ENCODE measurements at places on chromosomes 12 and 14. TPM values are rescaled to one million over a fixed set of nuclear protein-coding genes. Genes with fewer than 3 reads are reported as not detected.

- no peak for DNase-seq
Measured at GRCh38 chr12:85182699-85183098, 97.3 kb upstream of the ALX1 start.

- DNase-seq: peak; percentile 87
Measured at GRCh38 chr14:74501135-74501614, 7.6 kb downstream of the ISCA2 start.

DNA sequence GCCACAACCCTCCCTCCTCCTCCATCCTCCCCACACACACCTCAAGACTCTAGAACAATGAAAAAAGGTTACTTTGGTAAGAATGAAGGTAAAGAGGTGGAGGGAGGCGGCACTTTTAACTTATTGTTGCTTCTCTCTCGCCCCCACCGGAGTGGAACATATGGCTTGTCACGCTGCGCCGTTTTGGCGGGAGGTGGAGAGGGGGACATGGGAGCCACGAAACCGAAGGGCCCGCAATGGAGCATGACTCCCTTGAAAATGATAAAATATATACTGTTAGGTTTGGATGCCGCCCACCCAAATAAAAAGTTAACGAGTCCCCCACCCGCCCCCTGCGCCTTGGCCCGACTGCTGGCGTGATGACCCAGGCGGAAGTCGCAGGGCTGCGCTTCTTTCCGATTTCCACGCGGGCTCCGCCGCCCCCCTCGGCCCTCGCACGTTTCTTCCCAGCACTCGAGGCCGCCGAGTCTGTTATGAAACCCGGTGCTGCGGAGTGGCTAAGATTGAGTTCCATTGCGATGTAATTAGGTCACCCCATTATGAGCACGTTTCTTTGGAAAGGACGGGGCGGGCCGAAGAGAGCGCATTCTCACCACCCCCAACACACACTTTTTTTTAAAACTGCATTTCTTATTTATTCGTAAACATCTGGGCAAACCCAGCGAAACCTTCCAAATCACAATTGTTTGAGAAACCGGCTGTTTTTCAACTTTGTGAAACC lies 1.4 kb upstream of the ZFP36L1 start:
- DNase-seq: peak; percentile 98

Gene KRT78
- not detected for polyA plus RNA-seq

DNA sequence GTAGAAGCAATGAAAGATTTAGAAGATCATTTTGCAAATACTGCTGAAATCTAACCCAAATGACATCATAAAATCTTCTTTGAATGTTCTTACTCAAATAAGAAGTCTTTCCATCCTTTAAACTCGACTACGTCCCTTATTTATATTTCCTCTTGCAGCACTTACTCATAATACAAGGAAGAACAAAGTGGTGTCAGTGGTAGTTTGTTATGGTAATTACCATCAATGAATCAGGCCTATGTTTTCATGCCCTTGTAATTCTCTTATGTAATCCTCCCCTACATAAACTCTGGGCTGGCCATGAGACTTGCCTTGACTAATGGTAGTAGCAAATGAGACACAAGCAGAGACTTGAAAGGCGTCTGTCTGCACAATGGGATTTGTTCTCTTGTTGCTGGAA lies 17.0 kb downstream of the EEA1 start:
- peak; percentile 86 for DNase-seq

Gene PRH2
- 0.53 TPM for polyA plus RNA-seq

- DNase-seq: no peak
Measured at GRCh38 chr14:33776871-33777270, 174.0 kb downstream of the EGLN3 start.

DNA sequence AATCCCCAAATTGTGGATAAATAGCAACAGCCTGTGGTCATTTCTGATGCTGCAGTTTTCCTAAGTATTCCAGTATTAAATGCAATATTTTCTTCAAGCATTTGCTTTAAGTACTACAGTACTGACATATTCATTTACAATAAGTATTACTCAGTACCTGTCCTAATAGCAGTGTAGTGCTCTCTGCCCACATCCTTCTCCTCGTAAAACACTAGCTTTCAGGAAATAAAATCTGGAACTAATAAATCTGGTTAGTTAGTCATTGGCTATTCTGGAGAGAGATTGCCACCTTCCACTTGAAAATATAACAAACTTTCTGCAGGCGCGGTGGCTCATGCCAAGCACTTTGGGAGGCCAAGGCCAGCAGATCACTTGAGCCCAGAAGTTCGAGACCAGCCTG lies 441.5 kb downstream of the PRKD1 start:
- DNase-seq: peak; percentile 26

Gene GYS2
- not detected for polyA plus RNA-seq

DNA sequence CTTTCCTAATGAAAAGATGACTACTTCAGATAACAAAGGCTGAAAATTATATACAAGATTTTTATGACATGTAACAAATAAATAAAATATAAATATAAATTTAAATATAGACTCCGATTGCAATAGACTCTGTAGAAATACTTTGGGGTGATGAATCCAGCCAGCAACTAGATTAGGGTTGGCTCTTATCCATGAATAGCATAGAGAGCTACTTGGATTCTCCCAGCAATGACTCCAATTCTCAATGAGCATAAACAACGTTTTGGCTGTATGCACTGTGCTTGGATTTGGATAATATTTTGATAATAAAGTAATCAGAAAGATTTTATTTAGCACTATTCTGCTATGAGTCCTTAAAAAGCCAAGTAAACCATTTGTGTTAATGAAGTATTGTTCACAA lies 58.0 kb upstream of the LRFN5 start:
- peak; percentile 4 for DNase-seq

- DNase-seq: peak; percentile 79
Measured at GRCh38 chr14:29222671-29223268, 456.2 kb downstream of the FOXG1 start.

- peak; percentile 58 for DNase-seq
Measured at GRCh38 chr12:51171884-51172514, 936 bp downstream of the TFCP2 start.

DNA sequence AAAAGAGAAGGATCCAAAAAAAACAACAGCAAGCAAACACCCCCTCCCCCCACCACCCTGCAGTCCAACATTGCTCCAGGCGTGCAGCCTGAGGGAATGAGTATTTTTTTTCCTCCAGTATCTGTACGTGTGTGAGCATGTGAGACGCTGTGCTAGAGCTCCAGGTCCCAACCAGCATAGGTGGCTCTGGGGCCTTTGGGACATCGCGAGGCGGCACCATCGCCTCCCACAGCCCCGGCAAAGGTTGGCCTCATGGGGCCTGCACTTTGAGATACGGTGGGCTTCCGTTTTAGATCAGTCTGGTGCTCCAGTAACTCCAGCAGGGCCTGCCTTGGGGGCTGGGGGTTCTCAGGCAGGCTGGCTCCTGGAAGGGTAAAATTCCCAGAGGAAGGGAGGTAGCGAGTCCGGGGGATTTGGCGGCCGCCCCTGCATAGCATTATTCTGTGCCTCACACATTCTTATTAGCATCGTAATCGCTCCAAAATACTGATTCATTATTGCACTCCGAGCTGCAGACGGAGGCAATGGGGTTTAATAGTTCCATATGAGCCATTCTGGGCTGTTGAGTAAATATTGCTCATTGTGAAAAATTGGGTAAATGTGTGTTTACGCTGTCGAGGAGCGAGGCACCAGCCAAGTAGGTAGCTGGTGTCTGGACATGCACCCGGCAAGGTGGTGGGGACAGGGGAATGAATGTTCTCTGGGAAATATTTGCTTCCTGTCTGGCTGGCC lies 143.1 kb upstream of the MYL2 start:
- peak; percentile 89 for DNase-seq

Gene CFAP73
- not detected for polyA plus RNA-seq

Gene SNAPC1
- 41.0 TPM for polyA plus RNA-seq

DNA sequence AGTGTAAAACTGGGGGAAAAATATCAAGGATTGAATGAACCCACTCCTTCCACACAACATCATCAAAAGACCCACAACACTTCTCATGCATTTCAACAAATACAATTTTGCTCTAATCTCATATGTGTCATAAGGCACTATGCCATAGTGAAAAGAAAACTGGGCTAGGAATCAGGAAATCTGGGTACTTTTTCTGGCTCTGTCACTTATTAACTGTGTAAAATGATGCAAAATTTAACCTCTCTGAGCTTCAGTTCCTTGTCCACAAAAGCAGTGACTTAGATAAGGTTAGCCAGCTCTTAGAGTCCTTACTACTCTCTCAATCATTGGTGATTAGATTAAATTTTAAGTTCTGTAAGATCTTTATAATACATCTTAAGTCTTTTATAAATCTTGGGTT lies 250.5 kb upstream of the SOX5 start:
- DNase-seq: no peak

Gene ACTR6
- polyA plus RNA-seq: 29.7 TPM

Gene WNK1
- 51.6 TPM for polyA plus RNA-seq

DNA sequence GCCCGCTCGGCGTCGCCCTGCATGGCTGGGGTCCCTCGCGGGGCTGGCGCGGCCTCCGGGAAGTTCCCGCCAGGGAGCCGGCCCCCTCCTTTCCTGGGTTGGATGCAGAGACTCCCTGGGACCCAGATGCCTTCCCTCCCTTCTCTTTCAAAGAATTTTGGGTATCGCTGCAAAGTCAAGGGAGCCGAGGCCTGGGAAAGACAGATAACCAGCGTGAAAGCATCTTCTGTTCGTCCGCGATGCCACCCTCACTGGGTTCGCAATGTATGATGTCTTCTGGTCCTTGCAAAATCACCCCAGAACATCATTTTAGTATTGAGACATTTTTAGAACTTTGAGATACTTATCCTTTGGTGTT lies 451 bp downstream of the IRAK3 start:
- DNase-seq: peak; percentile 53

Gene FAM234B
- polyA plus RNA-seq: 5.6 TPM

DNA sequence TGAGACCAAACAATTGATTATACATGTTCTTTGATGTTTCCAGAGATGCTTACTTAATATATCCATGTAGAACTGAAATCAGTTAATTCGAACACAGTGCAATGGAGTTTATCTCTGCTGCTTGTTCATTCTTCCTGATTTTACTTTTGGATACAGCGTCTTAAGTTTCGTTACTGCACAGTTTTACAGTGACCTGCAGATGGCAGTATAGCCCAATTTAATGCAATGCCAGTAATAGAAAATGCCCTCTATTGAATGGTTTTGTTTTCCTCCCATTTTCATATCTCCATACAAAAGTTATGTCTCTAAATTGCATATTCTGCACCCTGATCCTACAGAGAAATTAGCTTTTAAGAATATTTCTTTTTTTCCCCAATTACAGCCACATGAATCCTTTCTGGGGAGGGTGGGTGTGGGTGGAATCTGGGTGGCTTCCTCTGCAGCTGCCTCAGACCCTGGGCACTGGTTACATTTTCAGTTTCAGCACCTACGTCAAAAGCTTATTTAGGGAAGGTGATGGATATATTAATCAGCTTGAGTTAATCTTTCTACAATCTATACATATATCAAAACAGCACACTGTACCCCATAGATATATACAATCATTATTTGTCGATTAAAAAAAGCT lies 101.1 kb upstream of the DCD start:
- DNase-seq: peak; percentile 62

DNA sequence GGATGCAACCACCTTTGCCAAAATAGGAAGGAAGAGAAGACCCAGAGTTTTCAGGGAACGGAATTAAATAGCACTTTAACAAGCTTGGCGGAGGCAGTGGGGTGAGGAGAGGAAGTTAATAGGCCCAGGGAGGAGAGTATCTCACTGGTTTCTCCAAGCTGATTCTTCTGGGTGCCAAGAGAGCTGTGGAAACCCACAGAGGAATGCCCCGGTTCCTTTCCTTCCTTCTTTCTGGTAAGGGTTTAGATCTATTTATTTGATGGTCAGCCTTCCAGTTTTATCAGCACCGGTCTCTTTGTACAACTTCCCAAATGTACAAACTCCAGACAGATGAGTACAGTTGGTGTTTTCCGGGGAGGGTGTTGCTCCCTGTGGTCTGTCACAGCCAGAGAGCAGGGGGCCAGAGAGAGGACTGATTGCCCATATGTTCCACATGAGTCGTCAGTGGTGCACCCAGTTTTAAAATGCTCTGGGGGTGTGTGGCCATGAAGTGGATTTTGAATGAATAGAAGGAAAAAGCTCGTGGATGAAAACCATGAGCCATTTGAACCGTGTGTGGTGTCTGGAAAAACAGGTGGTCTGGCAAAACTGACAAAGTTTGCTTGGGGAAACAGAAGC lies 26.6 kb downstream of the PRKCH start:
- no peak for DNase-seq

DNA sequence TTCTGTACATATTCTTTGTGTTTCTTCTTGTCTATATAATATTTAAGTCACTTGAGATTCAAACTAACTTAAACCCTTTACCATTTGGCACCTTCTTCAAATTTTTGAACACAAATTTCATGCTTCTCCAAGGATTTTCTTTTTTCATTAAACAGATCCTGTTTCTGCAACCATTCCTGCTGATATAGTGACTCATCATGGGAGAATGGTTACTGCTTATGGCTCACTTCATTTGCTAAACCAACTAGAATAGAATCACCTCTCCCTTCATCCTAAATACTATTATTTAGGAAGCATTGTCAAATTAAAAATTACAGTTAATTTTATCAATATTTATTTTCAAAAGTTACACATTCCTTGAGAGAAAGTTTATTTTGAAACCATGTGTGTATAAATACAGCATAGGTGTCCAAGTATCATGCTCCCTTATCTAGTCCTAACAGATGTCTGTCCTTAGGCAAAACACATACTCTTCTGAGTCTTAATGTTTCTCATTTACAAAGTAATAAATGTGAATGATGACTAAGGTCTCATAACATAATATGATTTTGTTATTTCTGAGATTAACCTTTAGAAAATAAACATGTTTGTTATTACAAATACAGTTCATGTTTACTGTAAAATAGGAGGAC lies 40.7 kb downstream of the PLCZ1 start:
- peak; percentile 75 for DNase-seq

GRCh38 chr12:11904124-11904523 lies 166.6 kb upstream of the BCL2L14 start:
- DNase-seq: no peak

GRCh38 chr12:17301544-17301943 lies 695.6 kb upstream of the LMO3 start:
- no peak for DNase-seq

- peak; percentile 31 for DNase-seq
Measured at GRCh38 chr14:21940887-21941856, 267.6 kb upstream of the OR4E1 start.

Gene TSPAN8
- not detected for polyA plus RNA-seq

Gene FAM181A
- not detected for polyA plus RNA-seq

GRCh38 chr12:33314223-33314622 lies 125.4 kb downstream of the SYT10 start:
- DNase-seq: no peak

- DNase-seq: peak; percentile 67
Measured at GRCh38 chr12:102702447-102703114, 214.5 kb downstream of the PAH start.

DNA sequence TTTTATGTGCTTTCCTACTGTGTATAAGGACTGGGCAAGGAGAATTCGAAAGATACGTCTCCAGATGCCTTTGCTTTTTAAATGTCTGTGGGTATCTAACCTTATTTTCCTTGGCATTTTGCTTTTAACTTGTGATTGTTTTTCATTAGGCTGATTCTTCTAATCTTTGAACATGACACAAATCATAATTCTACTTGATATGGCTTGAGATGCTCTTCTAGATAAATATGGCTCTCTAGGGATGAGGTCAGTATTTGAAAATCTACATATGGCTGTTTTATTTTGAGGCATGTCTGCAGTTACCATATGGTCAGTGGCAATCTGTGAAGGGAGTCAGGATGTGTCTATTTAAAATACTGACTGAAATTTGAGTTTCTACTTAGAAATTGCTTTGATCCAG lies 139.2 kb downstream of the SLC2A13 start:
- DNase-seq: no peak

GRCh38 chr12:130537051-130537450 lies 179.0 kb downstream of the RIMBP2 start:
- DNase-seq: no peak

Gene SSTR1
- polyA plus RNA-seq: 26.7 TPM

GRCh38 chr12:96807741-96808140 lies 99.3 kb upstream of the NEDD1 start:
- no peak for DNase-seq

Data from GM23248 (cell line).